Umbilical cord (tissue), 2 donors: ENCODE measurements at places on chromosomes 5 and 9. TPM values are rescaled to one million over a fixed set of nuclear protein-coding genes. Genes with fewer than 3 reads are reported as not detected.

GRCh38 chr9:134487066-134487710 is 154.4 kb upstream of the COL5A1 start:
- DNase-seq, result no peak

- no peak for DNase-seq
These were observed 71.5 kb downstream of the PSMB7 start for GRCh38 chr9:124343533-124344290.

GRCh38 chr5:37034955-37035354 is 158.4 kb downstream of the NIPBL start:
- DNase-seq, result no peak

The POU5F2 gene
- 6.5 TPM for total RNA-seq

GRCh38 chr5:166262395-166262794 is 2029.0 kb upstream of the WWC1 start:
- DNase-seq, result no peak

- peak; percentile 86 for DNase-seq
These were observed 15.0 kb upstream of the PTBP3 start for GRCh38 chr9:112348257-112349007.

DNA sequence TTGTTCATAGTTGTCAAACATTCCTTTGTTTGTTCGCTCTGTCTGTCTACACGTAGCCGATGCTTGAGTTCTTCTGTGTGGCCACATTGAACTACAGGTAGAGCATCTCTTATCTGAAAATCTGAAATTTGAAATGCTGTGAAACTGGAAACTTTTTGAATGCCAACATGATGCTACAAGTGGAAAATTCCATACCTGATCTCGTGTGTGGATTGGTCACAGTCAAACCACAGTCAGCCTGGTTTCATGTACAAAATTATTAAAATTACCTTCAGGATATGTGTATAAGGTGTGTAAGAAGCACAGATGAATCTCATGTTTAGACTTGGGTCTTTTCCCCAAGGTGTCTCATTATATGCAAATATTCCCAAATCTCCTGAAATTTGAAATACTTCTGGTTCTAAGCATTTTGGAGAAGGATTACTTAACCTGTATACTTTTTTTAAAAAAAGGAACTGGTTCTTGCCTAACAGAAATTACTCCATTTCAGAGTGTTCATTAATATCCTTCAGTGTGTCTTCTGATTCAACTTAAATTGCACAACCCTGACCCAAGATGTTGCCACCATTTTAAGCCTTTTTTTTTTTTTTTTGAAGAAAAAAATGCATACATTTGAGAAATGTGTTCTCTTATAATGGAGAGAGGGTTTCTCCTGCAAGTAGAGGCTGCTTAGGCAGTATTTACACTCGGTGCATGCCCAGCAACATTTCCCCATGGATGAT is 254.3 kb downstream of the MAST4 start:
- peak; percentile 66 for DNase-seq

- DNase-seq, result no peak
These were observed 2.7 kb downstream of the RGMB start for GRCh38 chr5:98776066-98776705.

- peak; percentile 49 for DNase-seq
These were observed 892.1 kb downstream of the TLE1 start for GRCh38 chr9:80797101-80797829.

- no peak for DNase-seq
These were observed 45.6 kb upstream of the SMIM15 start for GRCh38 chr5:61207884-61208283.

- no peak for DNase-seq
These were observed 106.9 kb downstream of the ROR2 start for GRCh38 chr9:91843093-91843492.

DNA sequence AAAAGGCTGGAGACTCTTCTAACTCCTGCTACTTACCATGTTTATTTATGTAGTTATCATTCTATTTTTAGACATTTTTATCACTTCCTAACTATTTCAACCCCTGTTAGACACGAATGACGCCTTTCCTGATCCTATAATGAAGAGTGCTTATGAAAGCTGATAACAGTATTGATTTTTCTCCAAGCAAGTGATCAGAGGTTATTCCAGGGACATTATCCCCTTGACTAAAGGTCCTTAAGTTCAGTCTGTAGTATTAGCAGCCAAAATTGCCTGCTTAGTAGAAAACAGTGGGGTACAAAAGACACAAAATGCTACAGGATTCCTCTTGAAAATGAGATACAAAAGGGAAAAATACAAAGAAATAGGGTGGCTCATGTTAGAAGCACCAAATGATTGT is 235.6 kb downstream of the DNAH5 start:
- no peak for DNase-seq

DNA sequence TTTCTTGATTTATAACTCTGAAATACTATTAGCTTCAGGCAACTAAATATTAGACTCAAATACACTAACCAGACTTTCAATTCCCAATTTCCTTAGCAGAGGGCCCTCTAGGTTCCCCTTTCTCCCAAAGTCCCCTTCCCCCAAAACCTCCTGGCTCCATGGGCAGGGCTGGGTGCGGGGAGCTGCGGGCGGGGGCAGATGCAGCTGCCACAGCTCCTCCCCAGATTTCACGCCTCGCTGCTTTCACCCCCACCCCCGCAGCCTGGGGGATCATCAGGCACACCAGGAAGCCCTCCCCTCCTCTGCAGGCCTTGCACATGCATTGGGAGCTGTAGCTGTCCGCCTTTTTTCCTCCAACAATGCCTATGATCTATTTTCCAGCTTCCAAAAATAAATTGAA is 82.8 kb upstream of the SPATA31C2 start:
- DNase-seq, result no peak

DNA sequence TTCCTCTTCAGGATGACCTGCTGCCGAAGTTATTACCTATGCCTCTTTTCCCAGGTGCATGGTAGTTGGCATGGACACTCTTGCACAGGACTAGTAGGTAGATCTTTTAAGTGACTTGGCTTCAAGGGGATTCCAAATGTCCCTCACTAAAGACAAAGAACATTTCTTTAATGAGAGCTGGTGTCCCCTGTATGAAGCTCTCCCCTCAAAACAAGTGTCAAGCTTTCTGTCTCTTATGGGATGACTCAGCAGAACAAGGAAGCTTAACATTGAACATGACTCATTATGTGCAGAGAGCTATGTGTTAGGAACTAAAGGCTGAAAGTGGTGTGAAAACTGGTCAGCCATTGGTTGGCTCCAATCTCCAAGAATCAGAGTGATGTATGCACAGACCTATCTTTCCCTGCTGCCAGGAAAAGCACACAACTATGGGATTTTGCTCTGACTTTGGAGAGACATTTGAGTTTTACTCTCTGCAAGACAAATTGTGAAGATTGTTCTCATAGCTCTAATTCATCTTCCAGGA is 120.5 kb downstream of the PRDM6 start:
- peak; percentile 77 for DNase-seq

GRCh38 chr5:91443023-91443422 is 59.9 kb upstream of the ARRDC3 start:
- DNase-seq, result no peak

The CDH9 gene
- 6.5 TPM for total RNA-seq

- DNase-seq, result no peak
These were observed 2.2 kb upstream of the DNAJB5 start for GRCh38 chr9:34987160-34987901.

The CCL27 gene
- not detected for total RNA-seq

GRCh38 chr5:149237662-149238061 is 34.0 kb upstream of the AFAP1L1 start:
- no peak for DNase-seq

- no peak for DNase-seq
These were observed 78.1 kb upstream of the PRLR start for GRCh38 chr5:35308421-35308820.

GRCh38 chr5:26884481-26884880 is 153.9 kb downstream of the CDH9 start:
- peak; percentile 77 for DNase-seq

- no peak for DNase-seq
These were observed 117.4 kb upstream of the GRIA1 start for GRCh38 chr5:153373130-153373498.

The LCN9 gene
- total RNA-seq, result not detected
